ENCODE measurements at places on chromosomes 4 and X.
A peak's percentile ranks its signal among the peaks of the same experiment; 100 is the strongest.

GRCh38 chr4:93983140-93983539, 154.6 kb downstream of the ATOH1 start:
- no peak for DNase-seq

DNA sequence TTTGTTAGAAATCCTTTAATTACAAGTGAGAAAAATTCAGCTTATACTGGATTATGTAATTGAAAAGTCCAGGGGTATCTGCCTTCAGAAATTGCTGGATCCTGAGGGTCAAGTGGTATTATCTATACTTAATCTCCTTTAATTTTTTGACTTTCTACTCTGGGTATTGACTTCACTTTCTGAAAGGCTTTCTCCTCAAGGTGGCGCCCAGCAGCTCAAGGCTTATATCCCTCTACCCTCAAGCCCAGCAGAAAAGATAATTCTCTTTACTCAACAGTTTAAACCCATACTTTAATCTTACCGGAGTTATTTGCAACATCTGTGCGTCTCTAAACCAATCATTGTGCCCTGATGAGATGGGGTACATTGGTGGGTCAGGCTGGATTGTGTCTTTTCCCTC, 129.5 kb downstream of the LARP7 start:
- DNase-seq: peak; percentile 79

DNA sequence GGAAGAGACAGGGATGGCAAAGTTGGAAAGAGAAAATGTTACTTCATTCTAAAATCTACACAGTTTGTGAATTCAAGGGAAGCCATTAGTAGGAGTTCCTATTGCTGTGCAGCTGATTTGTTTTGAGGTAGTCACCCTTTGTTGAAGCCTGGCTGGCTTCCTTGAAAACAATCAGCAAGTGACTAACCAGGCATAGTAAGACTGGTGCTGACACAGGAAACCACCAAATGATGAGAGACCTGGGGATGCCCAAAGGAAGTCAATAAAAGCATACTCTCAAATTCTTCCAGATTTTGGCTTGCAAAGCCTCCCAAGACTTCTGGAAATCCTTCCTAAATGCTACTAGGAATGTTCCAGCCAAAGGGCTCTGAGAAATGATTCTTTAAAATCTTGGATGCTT, 23.9 kb upstream of the PRDM8 start:
- DNase-seq: no peak

GRCh38 chr4:106343865-106344646, 24.5 kb downstream of the GIMD1 start:
- DNase-seq: no peak

DNA sequence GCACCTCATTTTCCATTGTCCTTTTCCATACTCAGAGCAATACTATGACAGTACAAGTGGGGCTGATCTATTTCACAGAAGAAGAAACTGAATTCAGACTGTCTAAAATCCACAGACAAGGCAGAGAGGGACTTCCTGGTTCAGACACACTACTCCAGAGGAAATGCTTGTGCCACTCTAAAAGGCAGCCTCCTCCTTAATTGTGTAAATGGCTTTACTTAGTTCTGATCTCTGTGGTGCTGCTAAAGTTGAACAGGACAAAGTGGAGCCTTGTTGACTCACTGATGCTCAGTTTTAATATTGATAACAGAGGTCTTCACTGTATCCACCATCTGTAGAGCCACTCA, 122.4 kb downstream of the KIT start:
- no peak for DNase-seq

DNA sequence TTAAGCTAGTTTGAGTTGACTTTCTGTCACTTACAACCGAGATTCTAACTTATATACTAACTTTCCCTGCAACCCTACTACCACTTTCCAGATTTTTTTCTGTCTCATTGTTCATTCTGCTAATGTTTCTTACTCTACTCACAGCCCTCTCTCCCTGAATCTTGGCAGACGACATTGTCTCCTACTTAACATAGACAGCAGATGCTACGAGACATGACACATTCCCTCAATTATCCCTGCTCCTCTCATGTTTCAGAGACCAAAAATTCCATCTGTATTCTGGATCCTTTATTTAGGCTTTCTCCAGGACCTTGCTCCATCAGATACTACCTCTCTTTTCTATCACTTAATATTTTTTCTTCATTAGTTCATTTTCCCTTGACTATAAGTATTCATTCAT, 379.1 kb upstream of the TEX13C start:
- DNase-seq: no peak

- DNase-seq: no peak
These were observed 882 bp upstream of the CXCR3 start for GRCh38 chrX:71619193-71619592.

DNA sequence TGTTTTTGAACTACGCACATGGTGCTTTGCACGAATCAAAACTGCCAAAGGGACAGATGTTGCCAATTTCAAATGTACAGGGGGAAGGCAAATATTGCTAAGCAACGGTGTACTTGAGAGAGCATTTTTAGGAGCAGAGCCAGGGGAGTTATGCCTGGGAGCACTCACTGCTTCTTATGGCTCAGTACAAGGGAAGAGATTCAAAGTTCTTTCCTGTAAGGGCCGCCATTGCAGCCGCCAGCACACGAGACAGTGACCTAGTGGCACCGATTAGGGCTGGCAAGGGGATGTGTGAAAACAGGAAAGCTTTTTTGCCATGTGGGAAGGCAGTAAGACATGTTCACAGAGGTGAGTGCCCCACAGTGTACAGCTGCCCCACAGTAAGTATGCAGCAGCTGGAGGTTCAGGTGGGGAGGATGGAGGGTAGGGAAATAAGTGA, 133.8 kb downstream of the AFF1 start:
- no peak for DNase-seq

- DNase-seq: no peak
These were observed 5.5 kb downstream of the ZNF827 start for GRCh38 chr4:145933134-145933533.

- no peak for DNase-seq
These were observed 1.1 kb upstream of the EPHA5 start for GRCh38 chr4:65671372-65671771.

DNA sequence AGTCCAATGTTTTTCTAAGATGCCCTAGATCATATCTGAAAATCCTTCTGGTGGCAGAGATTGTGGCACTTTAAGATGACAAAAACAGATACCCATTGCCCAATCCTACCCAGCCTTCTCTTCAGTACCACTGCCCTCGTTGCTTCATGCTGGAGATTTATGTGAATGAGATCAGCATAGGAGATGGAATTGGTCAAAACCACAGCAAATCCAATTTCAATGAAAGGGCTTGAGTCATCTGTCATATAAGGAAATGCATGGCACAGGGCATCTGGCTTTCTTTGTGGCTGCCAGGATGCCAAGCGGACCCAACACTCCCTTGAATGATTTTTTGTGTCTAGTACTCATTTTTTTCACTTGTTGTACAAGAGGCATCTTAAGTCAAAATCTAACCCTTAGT, 16.8 kb downstream of the AFF2 start:
- no peak for DNase-seq

- no peak for DNase-seq
These were observed 620.0 kb downstream of the ADGRL3 start for GRCh38 chr4:61820136-61820535.

- DNase-seq: no peak
These were observed 30.3 kb downstream of the TMPRSS11A start for GRCh38 chr4:67933038-67933437.

GRCh38 chr4:38128478-38129459, 168.6 kb downstream of the PTTG2 start:
- DNase-seq: no peak
